NCI-H1436 treated with DMSO at 0.1 percent for 48 hours (cell line): ENCODE measurements at places on chromosomes 4 and X.

DNA sequence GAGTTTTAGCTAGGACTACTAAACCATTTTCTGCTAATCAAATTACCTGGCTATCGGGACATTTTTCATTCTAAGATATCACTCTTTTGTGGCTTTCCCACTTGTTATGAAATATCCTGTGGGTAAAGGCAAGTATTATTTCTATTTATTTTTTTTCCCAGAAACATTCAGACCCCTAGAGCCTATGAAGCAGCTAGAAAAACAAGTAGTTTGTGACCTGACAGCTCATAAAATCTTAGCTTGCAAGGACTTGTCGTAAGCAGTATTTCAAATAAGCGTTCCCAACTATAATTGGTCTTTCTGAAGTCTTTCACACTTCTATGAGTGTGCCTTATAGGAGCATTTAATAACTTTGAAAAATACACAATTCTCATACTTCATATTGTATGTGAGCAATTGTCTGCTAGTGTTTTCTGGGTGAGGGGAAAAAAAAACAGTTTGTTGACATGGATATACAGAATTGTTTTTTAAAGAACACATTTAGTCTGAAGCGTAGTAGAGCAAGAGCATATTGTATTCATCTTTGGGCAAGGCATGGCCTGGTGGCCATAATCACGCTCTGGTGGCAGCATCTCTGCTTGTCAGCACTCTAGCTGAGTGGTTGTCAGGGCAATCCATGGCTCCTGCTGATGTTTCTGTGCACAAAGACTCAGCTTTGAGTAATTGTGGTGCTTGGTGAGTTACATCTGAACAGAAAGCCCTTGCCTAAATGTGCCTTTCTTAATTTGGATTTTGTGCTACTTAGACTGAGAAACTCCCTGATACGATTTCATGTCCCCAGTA lies 2.6 kb downstream of the MCUB start:
- no peak for DNase-seq

- DNase-seq = no peak
Measured at GRCh38 chr4:19905024-19905423, 346.7 kb upstream of the SLIT2 start.

- DNase-seq = no peak
Measured at GRCh38 chr4:30385650-30386049, 334.5 kb upstream of the PCDH7 start.

- DNase-seq = no peak
Measured at GRCh38 chr4:85777908-85778631, 303.1 kb downstream of the ARHGAP24 start.

- no peak for DNase-seq
Measured at GRCh38 chr4:1974840-1975239, 33.9 kb downstream of the NELFA start.

- DNase-seq = peak; percentile 30
Measured at GRCh38 chr4:139841464-139842195, 176.0 kb downstream of the MGST2 start.

- no peak for DNase-seq
Measured at GRCh38 chrX:76159453-76159852, 13.4 kb upstream of the PBDC1 start.

GRCh38 chr4:112807083-112807482 lies 170.1 kb downstream of the LARP7 start:
- no peak for DNase-seq

DNA sequence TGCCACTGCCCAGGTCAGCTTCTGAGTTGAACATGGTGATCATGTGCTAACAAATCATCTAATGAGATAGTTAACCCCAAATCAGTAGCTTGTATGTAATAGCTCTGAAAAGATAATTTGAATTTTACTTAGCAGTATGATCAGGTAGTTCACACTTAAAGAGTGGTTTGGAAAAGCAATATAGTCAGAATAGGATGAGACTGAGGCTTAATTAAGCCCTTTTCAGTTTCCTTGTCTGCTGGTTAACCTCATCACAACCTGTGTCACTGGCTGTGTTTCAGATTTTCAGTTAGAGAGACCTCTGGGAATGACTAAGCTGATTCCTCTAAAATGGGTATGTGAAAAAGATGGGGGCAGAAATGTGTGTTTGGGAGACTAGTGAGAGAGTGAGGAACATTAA lies 38.1 kb downstream of the GPR174 start:
- DNase-seq = no peak

- no peak for DNase-seq
Measured at GRCh38 chr4:24044610-24045589, 155.1 kb upstream of the PPARGC1A start.

DNA sequence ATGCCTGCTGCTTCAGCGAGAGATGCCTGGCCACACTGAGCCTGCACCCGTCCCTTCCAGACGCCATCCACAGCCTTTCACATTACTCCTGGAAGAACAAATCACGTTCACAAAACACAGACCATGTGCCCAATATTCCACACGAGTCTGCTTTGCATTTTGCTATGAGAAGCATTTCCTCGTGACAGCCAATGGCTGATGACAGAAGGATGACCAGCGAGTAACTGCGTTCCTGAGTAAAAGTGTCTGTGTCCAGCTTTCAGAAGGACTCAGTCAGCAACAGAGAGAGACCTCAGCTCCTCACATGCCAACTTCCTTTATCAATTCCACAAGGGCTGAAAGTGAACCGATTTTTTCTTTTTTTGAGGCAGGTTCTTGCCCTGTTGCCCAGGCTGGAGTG lies 19.5 kb downstream of the NAT8L start:
- DNase-seq = no peak

GRCh38 chrX:15336023-15336413 lies 695 bp upstream of the PIGA start:
- DNase-seq = no peak

GRCh38 chr4:70380578-70380977 lies 2.4 kb upstream of the SMR3B start:
- DNase-seq = no peak

- no peak for DNase-seq
Measured at GRCh38 chr4:2786152-2786671, 6.7 kb upstream of the SH3BP2 start.

GRCh38 chr4:165385126-165385525 lies 6.3 kb downstream of the CPE start:
- DNase-seq = no peak

DNA sequence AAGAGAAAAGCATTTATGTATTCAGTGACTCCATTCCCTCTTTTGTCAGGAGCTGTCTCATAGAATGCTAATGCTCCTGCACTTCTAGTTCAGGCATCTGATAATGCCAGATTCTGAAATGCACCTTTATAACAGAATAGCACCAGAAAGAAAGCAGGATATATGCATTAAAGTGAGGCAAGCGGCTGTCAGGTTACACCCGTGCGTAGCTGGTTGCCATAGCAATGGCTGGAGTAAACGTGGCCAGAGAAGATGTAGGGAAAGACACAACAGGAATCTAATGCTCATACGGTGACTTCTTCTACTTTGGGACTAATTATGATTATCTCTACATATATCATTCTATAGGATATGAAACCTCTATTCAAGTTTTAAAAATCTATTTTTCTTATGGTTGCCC lies 5.9 kb downstream of the EMCN start:
- no peak for DNase-seq

DNA sequence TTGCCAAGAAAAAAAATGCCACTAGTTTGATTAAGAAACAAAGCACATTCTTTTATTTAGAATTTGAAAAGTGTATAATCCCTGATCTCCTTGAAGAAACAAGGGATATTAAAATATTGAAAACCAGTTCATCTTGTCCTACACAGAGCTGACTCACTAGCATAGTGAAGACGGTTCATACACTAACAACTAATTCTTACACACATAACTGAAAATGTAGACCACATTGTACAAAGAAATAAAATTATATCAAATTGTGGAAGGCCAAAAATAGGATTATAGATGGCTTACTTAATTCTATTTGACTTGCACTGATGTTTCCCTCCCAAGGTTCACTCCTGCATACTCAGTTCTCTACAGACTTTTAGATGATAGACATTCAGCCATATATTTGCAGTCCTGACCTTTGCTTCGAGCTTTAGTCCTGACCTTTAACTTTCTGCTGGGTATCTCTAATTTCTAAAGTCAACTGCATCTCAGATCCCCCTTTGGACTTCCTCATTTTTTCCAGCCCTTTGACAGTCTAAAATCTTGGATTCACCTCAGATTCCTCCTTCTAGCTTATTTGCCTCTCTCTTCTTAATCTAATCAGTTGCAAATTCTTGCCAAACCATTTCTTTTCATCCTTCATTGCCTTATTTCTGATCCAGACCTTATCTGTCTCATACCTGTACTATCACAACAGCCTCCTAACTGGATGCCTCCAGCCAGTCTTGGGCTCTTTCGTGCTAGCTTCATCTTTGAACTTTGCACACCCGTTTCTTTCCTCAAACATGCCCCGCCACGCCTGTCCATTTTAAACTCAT lies 4.5 kb upstream of the WWC2 start:
- no peak for DNase-seq

DNA sequence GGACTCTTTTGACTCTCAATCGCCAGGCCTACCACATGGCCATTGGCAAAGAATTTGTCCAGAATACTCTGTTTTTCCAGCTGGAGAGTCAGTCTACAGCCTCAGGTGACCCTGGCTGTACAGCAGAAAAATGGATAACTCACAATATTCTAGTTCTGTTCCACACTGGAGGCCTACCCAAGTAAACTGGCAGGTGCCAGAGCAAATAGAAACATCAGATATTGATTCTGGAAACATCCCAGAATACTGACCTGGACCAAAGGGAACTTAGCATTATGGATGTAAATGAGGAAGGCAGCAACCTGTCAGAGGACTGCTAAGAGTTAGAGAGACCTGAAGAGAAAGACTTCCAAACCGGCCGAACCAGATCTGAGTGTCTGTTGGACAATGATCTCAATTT lies 147.9 kb upstream of the SMAD1 start:
- DNase-seq = no peak

GRCh38 chr4:7773401-7774180 lies 166.1 kb downstream of the AFAP1 start:
- DNase-seq = no peak

GRCh38 chr4:88158489-88159228 lies at the start of gene ABCG2:
ABCG2 (minus strand) TSS chr4:88158639; CDS start chr4:88139995, 18,644 bp downstream.
- DNase-seq = no peak

- DNase-seq = no peak
Measured at GRCh38 chr4:9904976-9905587, 116.2 kb downstream of the SLC2A9 start.

DNA sequence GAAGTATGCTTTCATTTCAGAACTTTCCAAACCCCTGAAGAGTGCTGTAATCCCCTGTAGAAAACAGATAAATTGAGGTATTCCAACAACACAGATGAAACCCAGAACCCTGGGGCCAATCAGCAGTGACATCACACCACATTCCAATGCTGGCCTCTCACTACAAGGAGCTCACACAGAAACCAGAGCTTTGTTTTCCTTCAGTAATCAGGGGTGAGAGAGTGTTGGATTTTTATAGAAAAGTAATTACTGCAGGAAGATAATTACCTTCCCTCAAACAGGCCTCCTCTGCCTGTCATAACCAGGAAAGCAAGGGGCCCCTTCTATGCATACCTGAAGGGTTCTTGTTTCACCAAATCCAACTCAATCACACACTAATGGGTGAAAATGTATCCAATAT lies 246.2 kb downstream of the SCFD2 start:
- DNase-seq = no peak

DNA sequence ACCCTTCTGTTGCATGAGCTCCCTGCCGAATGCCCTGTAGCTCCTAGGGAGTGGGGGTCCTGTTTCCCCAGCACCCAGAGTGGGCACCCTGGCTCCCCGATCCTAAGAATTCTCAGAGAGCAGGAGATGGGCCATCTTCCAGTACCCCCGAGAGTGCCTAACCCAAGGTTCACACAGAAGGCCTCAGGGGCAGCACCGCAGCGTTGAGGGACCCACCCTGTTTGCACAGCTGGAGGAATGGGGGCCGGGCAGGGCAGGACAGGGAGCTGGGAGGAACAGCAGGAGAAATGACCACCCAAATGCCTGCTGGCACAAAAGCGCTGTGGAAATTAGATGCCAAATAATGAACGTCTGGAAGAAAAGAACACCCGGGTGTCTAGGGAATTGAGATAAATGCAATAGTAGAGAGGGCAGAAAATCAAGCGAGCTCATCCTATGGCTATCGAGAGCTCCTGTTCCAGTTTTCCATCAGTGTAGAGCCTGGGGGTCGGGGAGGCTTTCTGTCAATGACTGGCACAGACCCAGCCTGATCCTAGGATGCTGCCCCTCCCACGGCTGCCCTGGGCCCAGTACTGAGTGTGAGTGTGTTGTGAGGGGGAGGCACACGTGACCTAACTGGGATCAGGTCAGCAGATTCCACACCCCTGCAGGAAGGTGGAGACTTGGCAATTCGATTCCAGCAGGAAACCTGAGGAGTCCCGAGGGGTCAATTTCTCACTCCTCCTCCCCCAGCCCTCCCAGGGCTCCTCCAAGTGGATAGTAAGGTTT lies 25.7 kb downstream of the SEPTIN6 start:
- no peak for DNase-seq

- no peak for DNase-seq
Measured at GRCh38 chr4:162364651-162365050, 200.9 kb upstream of the FSTL5 start.

GRCh38 chr4:115629270-115629669 lies 515.9 kb upstream of the NDST4 start:
- no peak for DNase-seq

- no peak for DNase-seq
Measured at GRCh38 chr4:123443401-123444289, 47.0 kb downstream of the SPRY1 start.

- no peak for DNase-seq
Measured at GRCh38 chrX:100587861-100588260, 3.1 kb downstream of the TNMD start.

DNA sequence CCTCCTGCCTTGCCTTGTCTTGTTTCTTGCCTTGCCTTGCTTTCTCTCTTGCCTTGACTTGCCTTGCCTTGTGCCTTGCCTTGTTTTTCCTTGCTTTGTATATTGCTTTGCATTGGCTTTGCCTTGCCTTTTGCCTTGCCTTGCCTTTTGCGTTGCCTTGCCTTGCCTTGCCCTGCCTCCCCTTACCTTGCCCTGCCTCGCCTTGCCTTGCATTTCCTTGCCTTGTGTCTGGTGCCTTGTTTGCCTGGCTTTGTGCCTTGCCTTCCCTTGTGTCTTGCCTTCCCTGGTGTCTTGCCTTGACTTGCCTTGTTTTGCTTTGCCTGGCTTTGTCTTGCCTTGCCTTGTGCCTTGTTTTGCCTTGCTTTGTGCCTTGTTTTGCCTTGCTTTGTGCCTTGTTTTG lies 89.7 kb downstream of the TAB3 start:
- no peak for DNase-seq

GRCh38 chr4:69910016-69910782 lies 20.7 kb upstream of the CSN1S1 start:
- DNase-seq = no peak

- DNase-seq = no peak
Measured at GRCh38 chr4:97317671-97318070, 825.6 kb downstream of the STPG2 start.

DNA sequence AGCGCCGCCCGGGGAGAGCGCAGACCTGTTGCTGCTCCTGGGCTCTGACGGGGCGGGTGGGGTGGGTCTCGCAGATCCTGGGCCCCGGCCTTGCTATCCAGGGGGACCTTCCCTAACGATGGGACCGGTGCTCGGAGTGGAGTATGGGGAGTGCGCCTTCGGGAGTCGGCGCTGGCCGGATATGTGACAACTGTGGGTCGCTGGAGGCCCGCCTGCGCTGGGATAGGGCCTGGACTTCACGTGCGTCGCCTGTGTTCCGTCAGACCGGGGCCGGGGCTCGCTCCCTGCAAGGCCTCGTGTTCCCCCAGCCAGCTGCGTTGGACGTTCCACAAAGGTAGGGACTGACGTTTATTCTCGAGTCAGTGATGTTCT lies 1.3 kb downstream of the TBL1X start:
- DNase-seq = no peak
